ENCODE measurements at places on chromosomes 1 and 21.

DNA sequence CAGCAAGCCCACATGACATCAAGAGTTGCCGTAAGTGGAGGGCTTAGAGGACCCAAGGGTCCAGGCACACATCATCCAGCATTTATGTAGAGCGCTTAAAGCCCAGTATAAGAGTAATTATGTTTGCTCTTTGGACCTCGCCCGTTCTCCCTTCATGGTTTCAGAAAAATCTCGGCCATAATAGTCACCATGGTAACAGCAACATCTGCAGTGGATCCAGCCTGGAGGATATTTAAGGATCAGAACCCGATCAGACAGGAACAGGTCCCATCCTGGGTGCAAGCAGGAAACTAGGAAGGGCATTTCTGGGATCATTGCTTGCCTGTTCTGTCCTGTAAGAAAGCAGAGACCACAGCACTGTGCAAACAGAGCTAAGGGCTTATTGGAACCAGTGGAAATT is 89.9 kb upstream of the KAZN start:
- DNase-seq: no peak

GRCh38 chr1:1748686-1749321 is 24.6 kb upstream of the CDK11A start:
- no peak for DNase-seq

DNA sequence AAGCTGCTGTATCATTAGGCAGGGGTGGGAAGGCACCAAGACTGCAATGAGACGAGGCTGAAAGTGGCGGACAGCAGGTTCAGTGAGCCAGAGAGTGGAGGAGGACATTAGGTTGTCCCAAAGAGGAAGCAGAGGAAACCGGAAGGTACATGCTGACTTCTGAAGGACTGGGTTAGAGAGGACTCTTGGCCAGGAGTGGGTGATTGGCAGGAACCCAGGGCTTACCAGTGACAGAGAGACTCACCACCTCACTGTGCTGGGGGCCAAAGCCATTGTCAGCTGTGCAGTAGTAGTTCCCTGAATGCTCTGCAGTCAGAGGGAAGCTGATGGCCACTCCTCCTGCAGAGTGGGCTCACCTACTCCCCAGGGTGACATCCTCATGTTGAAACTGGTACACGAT is 41.9 kb upstream of the FCRL4 start:
- no peak for DNase-seq

- DNase-seq: peak; percentile 38
Measured at GRCh38 chr21:25733859-25734653, 648 bp downstream of the ATP5PF start.

- no peak for DNase-seq
Measured at GRCh38 chr1:3825356-3825755, 29.1 kb upstream of the LRRC47 start.

GRCh38 chr1:109266965-109267364 is 16.0 kb downstream of the PSRC1 start:
- DNase-seq: no peak

GRCh38 chr1:2606396-2606880 is 19.9 kb downstream of the PRXL2B start:
- DNase-seq: no peak

DNA sequence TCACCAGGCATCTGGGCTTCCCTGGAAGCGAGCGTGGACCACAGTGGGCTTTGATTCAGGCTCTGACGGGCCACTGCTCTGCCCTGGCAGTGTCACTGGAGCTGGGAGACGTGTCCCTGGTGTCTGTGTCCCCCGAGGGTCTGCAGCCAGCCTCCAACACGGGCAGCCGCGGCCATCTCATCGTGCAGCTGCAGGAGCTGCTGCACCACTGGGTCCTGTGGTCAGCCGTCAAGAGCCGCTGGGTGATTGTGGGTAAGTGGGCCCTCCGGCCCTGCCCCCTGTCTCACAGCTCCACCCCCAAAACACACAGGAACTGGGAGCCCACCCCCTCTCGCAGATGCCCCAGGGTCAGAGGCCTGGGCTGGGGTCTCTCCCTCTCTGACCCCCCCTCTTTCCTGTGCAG is 40.7 kb downstream of the DISP3 start:
- no peak for DNase-seq

- DNase-seq: peak; percentile 33
Measured at GRCh38 chr1:50829014-50829958, 130.8 kb downstream of the FAF1 start.

GRCh38 chr1:44326024-44326701 is 28.9 kb downstream of the ERI3 start:
- DNase-seq: peak; percentile 33

DNA sequence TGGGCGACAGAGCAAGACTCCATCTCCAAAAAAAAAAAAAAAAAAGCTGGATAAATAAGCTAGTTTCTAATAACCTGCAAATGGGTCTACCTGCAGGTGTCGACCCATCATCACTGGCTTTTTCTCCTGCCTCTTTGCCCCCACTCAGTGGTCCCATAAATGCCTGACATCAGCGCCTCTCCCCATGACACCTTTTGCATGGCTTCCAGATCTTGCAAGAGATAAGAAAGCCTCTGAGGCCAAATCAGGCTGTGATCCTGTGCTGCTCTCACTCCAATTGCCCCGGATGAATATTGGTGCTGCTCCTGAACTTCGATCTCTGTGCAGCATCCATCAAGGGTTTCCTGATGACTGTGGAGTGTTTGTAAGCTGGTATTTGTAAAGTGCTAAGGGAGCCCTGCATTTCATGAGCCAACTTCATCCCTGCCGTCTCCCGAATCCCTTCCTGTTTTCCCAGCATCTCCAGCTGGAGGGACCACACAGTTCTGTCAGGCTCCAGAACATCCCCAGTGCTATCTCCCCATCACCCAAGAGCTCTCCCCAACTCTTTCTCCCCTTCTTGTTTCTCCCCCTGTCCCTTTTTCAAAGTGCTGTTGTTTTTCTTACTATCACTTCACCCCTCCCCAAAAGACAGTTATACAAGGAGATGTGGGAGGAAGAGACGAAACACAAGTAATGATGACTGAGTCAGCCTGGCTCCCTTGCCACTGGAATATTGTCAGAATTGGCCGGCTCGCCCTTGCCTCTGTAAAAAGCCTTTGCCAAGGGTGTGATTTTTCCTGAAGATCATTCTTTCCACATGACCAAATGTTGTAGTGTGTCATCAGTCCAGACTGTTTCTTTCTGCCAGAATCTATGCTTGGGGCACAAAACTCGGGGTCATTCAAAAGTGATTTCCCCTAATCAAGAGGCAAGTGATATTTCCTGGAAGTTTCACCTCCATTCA is 2.8 kb upstream of the EFHD2 start:
- DNase-seq: peak; percentile 32

DNA sequence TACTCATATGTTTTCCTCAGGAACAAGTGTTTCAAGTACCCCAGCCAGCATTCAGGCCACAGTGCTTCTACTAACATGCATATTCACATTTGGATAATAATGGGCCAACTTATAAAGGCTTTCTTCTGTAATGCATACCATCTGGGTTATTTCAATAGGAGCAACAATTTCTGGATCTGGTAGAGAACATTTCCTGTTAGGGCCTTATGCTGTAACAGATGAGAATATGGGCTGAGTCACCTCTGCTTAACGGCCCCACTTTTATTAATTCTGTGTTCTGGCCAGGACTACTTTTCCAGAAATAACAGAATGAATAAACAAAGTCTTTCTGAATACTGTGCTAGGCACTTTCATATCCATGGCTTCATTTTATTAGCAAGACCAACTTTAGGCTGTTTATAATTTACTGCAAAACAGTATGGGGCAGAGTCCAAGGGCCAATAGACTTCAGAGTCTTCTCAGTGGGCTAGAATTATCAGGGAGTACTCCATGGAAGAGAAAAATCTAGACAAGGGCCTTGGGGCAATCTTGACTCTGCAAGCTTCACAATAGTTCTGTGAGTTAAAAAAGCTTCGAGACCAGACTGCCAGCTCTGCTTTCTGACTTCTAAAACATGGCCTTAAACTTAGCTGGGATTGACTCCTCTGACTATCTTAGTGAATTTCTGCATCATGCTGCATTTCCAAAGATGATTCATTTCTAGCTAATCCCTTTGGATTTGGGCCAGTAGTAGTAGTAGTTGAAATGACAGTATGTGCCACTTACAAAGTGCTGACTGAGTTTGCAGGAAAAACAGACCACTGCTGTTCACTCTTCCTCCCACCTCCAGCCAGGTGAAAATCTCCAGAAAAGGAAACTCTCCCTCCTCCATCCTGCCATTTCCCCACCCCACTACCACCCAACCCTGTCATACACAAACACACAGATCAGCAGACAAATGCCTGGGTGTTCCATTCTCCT is 8.2 kb upstream of the SSX2IP start:
- DNase-seq: peak; percentile 90

- no peak for DNase-seq
Measured at GRCh38 chr1:205782627-205783432, 7.5 kb upstream of the RAB29 start.

GRCh38 chr1:33097762-33098161 is 16.8 kb downstream of the AZIN2 start:
- DNase-seq: no peak

- DNase-seq: no peak
Measured at GRCh38 chr1:110148961-110149360, 1.3 kb upstream of the SLC6A17 start.

- no peak for DNase-seq
Measured at GRCh38 chr1:94619731-94620130, 78.2 kb upstream of the F3 start.

- DNase-seq: peak; percentile 51
Measured at GRCh38 chr1:78301141-78301540, 189.6 kb upstream of the PTGFR start.

- DNase-seq: no peak
Measured at GRCh38 chr21:39397646-39398385, 47.8 kb downstream of the LCA5L start.

DNA sequence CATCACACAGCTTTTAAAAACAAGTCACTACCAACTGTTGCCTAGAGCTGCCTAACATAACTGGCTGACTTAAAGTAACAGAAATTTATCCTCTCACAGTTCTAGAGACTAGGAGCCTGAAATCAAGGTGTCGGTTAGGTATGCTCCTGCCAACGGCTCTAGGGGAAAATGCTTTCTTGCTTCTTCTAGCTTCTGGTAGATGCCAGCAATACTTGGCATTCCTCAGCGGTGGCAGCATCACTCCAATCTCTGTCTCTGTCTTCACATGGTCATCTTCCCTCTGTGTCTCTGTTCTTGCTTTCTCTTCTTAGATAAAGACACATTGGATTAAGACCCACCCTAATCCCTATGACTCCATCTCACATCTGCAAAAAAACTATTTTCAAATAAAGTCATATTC is 51.5 kb downstream of the DMRTA2 start:
- DNase-seq: no peak

GRCh38 chr1:103283841-103284669 is 175.7 kb upstream of the COL11A1 start:
- DNase-seq: peak; percentile 5

- DNase-seq: peak; percentile 55
Measured at GRCh38 chr1:116737020-116737854, 17.0 kb upstream of the CD2 start.

- DNase-seq: no peak
Measured at GRCh38 chr1:151618470-151618869, 6.6 kb downstream of the SNX27 start.

DNA sequence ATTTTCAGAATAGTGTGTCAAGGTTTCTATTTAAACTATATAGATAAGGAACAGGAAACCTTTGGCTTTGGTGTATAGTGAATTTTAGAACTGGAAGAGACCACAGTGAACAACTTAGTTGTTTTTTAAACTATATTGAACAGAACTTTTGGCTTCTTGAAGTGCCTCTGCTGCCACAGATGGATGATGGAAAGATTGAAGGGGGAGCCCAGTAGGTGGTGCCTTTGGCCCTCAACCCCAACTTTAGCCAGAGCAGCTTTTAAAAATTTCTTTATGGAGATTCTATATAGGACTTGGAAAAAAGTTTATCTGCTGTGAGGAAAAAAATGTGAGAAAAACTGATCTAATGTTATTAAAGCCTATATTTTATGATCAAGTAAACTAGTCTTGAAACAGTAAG is 50.2 kb downstream of the SWT1 start:
- no peak for DNase-seq

- no peak for DNase-seq
Measured at GRCh38 chr1:196001188-196001587, 607.1 kb downstream of the KCNT2 start.

DNA sequence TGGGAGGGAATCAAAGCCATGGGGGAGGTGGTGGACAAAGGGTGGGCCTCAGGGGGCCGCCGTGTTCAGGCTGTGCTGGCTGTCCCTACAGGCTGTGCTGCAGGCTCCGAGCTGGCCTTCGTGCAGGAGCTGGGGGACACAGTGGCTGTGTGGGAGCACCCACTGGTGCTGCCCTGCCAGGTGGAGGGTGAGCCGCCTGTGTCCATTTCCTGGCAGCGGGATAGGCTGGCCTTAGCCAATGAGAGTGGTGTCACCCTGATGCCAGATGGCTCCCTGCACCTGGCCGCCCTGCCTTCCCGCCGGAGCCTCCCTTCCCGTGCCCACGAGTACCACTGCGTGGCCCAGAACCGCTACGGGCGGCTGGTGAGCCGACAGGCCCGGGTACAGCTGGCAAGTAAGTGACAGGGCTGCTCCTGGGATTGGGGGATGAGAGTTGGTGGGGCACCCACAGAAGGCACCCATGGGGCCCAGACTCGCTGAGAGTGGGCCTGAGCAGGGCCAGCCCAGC is 20.2 kb downstream of the SLC27A3 start:
- no peak for DNase-seq

DNA sequence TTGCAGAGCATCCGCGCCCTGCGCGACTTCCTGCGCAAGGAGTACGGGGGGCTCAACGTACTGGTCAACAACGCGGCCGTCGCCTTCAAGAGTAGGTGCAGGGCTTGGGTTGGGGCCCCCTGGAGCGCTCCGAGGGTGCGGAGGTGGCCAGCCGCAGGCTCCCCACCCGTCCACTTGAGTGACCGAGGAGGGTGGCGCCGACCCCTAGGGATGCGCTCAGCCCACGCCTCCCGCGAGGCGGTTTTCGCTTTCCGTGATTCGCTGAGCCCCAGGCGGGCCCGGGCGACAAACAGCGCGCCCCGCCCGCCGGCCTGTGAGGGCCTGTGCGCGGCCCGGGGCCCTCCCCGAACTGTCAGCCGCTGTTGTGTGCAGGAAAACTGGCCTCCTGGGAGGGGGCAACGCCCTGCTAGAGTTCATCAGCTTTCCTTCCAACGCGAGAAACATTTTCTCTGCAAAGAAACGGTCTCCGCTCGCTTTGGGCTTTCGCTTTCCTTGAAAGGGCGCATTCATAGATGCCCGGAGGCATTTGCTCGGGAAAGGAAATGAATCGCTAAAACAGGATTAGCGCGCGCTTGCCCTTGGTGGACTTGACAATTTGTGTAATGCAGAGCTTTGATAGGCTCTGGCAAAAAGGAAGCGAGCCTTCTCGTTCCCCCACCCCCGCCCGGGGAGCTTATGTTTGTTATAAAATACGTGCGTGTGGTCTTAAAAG is 668 bp downstream of the CBR3 start:
- peak; percentile 91 for DNase-seq

GRCh38 chr1:214511639-214511998 is 39.8 kb downstream of the PTPN14 start:
- DNase-seq: no peak

- DNase-seq: no peak
Measured at GRCh38 chr1:246599315-246599714, 33.1 kb downstream of the CNST start.

- no peak for DNase-seq
Measured at GRCh38 chr1:3066250-3066711, 2.7 kb upstream of the PRDM16 start.
